ENCODE measurements at places on chromosomes 5 and 9.

GRCh38 chr5:8538821-8539220 lies 669.9 kb downstream of the MTRR start:
- no peak for DNase-seq

GRCh38 chr5:156681265-156681664 lies 168.8 kb upstream of the PPP1R2B start:
- DNase-seq = no peak

DNA sequence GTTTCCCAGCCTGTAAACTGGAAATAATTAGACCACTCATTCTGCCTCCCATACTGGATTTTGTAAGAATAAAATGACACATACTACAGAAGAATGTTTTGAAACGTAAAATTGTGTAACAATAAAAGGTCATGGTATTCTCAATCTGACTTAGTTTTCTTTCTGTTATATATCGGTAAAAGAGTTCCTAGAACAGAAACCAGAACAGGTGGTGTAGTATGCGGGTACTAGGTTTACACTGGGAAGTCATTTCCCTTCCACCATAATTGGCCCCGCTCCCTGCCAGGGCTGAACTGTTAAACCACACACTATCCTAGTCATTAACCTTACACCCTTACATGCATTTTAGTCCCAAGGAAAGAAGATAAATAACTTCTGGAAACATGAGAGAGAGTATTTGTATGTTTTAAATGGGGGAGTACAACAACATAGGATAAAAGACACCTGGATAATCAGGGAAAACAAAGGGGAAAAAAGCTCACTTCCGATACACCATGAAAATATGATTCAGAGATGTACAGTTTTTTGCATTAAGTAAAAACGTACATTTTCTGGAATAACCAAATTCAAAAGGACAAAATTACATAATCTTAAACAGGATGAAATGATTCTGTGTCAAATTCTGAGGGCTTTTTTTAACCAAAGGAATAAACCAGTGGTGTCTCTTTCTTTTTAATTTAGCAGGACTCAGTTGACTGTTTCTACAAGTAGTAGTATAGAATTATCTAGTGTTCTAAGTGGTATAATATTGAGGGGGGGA lies 199.7 kb downstream of the GLIS3 start:
- DNase-seq = no peak

- peak; percentile 40 for DNase-seq
Measured at GRCh38 chr9:99595796-99596195, 225.9 kb upstream of the NR4A3 start.

- no peak for DNase-seq
Measured at GRCh38 chr9:110671849-110672248, 3.3 kb downstream of the MUSK start.

- no peak for DNase-seq
Measured at GRCh38 chr9:71975833-71976232, 64.4 kb downstream of the C9orf85 start.

GRCh38 chr5:79512049-79512448 lies 1.9 kb downstream of the HOMER1 start:
- peak; percentile 23 for DNase-seq

GRCh38 chr9:119768266-119768665 lies 399.0 kb upstream of the BRINP1 start:
- no peak for DNase-seq

DNA sequence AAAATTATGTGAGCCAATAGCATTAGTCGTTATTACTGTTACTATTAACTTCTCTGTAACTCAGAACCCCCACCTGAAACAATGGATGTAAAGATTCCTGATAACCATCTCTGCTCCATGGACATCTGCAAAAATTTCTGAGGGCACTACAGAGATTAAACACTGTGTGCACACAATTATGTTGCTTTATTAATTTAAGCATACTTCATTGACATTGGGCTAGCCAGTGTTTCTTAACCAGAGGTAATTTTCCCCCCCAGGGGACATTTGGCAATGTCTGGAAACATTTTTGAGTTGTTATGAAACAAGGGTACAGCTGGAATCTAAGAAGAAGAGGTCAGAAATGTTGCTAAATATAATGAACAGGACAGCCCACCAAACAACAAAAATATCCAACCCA lies 19.3 kb downstream of the SLIT3 start:
- no peak for DNase-seq

GRCh38 chr9:103014242-103014641 lies 19.1 kb downstream of the CYLC2 start:
- DNase-seq = no peak

DNA sequence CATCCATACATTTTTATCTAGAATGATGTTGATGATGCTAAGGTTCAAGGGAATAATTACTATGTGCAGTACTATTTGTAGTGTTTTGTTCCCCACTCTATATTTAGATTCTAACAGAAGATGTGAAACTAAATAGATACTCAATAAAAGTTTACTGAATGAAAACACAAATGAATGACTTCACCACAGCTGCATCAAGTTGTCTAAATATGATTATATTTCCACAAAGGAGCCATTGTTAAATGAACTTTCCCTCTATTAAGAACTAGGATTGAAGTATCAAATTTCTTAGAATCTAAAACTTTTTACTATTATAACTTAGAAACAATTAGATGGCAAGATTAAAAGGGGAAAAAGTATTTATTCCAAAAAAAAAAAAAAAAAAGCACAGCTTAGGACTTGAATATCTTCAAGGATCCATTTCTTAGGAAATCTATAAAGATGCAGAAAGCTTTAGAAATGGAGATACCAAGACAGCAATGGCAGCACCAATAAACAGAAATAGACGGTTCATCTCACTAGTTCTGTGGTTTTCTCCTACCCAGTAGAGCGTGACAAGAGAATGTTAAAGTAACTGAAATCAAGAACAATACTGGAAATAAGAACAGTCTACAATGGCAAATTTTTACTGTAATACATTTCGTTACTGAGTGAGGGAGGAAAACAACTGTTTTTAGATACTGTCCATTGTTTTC lies 347.6 kb downstream of the EBF1 start:
- DNase-seq = no peak

DNA sequence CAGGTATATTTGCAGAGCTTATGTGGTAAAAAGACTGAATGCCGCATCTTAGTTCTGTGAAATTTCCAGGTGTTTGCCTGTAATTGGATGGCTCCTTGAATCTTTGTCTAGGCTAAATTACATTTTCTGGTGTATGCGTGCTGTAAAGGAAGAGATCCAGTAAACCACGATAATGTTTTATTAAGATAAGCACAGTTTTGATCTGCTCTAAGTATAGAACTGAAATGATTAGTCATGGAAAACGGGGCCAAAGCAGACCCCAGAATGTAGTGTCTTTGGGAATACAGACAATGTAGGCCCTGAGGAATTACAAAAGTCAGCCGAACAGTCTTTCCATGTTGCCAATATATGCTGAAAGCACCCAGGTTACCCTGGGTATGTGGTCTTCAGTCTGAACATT lies 257.3 kb downstream of the FANCC start:
- no peak for DNase-seq

GRCh38 chr9:12469084-12469483 lies 224.1 kb upstream of the TYRP1 start:
- DNase-seq = no peak

DNA sequence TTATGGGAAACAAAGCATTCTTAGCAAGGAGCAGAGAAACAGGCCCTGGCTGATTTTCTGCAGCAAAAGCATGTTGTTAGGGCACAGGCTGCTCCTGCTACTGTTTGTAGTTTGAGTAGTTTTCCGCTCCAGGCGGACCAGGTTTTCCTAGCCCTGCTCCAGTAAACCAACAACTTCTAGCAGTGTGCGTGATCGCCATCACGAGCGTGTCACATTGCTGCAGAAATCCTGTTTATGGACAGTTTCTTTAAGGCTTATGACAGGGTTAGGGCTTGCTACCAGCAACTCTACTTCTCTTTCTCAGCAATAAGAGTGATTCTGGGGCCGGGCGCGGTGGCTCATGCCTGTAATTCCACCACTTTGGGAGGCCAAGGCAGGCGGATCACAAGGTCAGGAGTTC lies 803.9 kb upstream of the CDH10 start:
- no peak for DNase-seq

DNA sequence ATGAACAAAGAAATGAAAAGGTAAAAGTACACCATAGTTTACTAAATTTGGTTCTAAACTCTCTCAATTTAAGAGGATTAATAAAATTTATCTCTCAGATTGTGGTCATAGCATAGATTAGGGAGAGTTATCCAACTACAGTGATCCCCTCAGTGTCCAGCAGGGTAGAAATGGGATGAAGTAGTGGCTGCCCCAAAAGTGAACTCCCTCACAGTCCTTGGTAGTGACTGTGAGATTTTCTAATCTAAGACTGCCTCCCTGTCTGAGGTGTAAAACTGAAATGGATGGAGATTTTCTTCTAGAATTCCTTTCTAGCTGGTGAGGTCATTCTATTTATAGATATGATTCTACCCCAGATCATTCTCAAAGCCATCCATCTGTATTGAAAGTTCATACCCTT lies 455.5 kb downstream of the ACTL7B start:
- DNase-seq = no peak

GRCh38 chr5:169646856-169647255 lies 9.8 kb downstream of the DOCK2 start:
- DNase-seq = no peak

DNA sequence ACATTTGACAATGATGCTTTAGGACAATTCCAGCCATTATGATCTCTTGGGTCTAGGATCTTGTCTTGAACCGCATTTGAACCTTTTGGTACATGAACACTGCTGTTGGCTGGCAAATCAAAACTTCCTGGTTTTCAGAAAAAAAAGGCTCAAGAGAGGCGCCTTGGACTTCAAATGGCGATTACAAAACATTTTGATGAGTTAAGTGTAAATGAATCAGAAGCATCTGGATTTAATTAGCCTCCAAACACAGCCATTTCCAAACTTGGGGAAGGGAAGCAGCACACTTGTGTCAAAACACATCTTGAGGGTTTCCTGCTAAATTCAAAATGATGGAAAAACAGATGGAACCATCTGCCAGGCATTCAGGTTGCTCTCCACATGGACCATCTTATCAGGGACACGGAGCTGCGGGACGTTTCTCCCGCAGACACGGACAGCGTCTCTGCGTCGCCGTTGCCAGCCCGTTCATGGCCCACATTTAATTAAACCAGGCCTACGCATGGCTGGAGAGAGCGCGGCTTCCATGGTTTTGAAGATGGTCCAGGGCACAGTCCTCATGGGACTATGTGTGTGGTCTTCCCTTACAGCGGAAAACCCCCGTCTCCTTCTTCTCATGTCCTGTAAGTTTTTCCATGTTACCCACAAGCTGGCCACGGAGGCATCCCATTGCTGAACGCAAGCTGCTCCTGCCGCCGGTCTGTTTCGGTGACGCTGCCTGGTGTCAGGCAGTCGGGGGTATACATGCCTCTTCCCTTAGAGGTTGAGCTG lies 55.8 kb upstream of the PTCH1 start:
- peak; percentile 26 for DNase-seq

- DNase-seq = no peak
Measured at GRCh38 chr5:133474851-133475590, 137.3 kb downstream of the FSTL4 start.

DNA sequence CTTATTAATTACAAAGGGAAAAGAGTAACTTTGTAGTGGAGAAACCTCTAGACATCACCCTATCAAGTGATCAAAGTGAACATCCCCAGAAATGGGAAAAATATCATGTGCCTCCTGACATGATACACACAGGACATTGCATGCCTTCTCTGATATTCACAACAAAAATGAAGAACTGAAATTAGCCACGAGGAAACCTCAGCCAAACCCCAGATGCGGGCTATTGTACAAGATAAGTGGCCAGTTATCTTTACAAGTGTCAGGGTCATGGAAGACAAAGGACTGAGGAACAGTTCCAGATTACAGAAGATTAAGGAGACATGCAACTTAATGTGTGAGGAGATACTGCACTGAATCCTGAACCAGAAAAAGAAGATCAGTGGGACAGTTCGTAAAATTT lies 23.8 kb upstream of the NPM1 start:
- no peak for DNase-seq

DNA sequence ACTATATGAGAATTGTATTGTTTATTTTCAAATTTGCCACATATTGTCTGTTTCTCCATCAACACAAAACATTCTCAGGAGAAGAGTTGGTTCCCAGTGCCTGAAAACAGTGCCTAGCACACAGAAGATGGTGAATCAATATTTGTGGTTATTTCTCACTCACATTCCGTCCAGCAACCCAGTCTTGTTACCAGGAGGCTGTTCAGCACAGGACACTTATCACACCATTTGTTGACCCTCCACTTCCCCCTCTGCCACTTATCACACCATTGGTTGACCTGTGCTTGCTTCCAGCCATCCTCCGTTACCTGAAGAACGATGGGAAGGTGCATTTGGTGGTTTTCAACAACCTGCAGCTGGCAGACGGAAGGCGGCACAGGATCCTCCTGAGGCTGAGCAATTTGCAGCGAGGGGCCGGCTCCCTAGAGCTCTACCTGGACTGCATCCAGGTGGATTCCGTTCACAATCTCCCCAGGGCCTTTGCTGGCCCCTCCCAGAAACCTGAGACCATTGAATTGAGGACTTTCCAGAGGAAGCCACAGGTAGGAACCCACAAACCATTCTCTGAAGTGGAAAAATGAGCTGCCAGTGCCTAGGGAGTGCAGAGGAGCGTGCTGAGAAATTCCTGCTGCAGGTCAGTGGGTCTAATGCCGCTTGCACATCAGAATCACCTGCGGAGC lies 20.5 kb downstream of the THBS4 start:
- DNase-seq = peak; percentile 29

GRCh38 chr9:19799784-19800183 lies 10.9 kb upstream of the SLC24A2 start:
- no peak for DNase-seq

DNA sequence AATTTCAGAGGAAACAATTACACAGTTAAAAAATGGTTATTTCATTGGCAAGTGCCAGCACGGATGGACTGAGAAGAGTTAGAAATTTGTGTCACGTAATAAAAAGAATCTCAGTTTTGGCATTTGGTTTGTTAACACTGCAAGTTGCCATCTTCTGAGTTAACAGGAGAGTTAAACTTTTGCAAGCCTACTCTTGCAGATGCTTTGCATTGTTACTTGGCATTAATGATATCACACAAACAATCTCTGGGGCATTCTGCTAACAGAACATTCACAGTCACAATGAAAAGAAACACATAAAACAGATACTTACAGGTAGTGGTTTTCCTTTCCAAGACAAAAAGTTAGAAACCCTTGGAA lies 647 bp downstream of the FREM1 start:
- DNase-seq = no peak

DNA sequence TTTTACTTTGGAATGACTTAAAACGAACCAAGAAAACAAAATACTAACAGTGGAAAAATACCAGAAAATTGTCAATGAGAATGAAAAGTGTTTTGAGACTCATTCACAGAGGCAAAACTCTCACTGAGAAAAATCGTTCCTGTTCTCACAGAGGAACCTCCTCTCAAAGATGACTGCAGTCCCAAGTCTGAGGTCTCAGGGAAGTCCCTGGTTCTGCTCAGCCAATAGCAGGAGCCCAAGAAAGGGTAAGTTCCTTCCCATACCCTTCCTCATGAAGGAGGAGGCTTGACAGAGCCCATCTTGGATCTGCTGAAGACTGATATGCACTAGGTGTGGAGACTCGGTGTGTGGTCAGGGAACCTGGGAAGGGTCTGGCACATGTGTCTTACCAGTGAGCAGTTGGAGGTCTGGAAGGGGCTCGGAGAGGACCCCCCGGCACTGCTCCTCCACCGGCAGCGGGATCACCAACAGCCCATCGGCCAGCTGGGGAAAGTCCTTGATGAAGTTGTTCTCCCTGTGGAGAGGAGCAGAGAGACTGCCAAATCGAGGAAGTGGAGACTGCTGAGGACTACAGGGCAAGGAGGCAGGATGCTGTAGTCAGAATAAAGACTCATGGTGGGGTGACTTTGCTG lies 46.0 kb downstream of the TRIM32 start:
- no peak for DNase-seq

All from stomach (tissue), 19 donors.